ENCODE measurements at places on chromosomes 5 and 9. TPM values are rescaled to one million over a fixed set of nuclear protein-coding genes. Genes with fewer than 3 reads are reported as not detected.

CDX1 gene
- 3.2 TPM for total RNA-seq

SCGB3A2 gene
- total RNA-seq: not detected

PCDHGA8 gene
- 4.2 TPM for total RNA-seq

GRCh38 chr9:27248702-27249101, 48.2 kb downstream of the EQTN start:
- DNase-seq: no peak
- no peaks in the 10 kb centered on the region for H3K4me1 ChIP-seq
- no peak overlapping the region for H3K27ac ChIP-seq

GRCh38 chr5:17069995-17070511, 134.0 kb upstream of the MYO10 start:
- DNase-seq: no peak
- H3K4me3 ChIP-seq: no peak overlapping the region
- H3K27me3 ChIP-seq: no peaks in the 10 kb centered on the region
- H3K36me3 ChIP-seq: no peaks in the 10 kb centered on the region
- H3K27ac ChIP-seq: no peak overlapping the region

- no peak overlapping the region for H3K4me3 ChIP-seq
- no peaks in the 10 kb centered on the region for H3K36me3 ChIP-seq
- DNase-seq: no peak
- H3K4me1 ChIP-seq: no peaks in the 10 kb centered on the region
- H3K27ac ChIP-seq: no peak overlapping the region
- H3K27me3 ChIP-seq: no peaks in the 10 kb centered on the region
Observed at GRCh38 chr9:99582814-99583213, 238.9 kb upstream of the NR4A3 start.

- H3K36me3 ChIP-seq: no peaks in the 10 kb centered on the region
- peaks cover 5% of the 10 kb centered on the region for H3K4me1 ChIP-seq
- no peak overlapping the region for H3K27ac ChIP-seq
- no peak for DNase-seq
- no peak overlapping the region for H3K4me3 ChIP-seq
Observed at GRCh38 chr5:173333925-173334661, 5.9 kb upstream of the STC2 start.

DNA sequence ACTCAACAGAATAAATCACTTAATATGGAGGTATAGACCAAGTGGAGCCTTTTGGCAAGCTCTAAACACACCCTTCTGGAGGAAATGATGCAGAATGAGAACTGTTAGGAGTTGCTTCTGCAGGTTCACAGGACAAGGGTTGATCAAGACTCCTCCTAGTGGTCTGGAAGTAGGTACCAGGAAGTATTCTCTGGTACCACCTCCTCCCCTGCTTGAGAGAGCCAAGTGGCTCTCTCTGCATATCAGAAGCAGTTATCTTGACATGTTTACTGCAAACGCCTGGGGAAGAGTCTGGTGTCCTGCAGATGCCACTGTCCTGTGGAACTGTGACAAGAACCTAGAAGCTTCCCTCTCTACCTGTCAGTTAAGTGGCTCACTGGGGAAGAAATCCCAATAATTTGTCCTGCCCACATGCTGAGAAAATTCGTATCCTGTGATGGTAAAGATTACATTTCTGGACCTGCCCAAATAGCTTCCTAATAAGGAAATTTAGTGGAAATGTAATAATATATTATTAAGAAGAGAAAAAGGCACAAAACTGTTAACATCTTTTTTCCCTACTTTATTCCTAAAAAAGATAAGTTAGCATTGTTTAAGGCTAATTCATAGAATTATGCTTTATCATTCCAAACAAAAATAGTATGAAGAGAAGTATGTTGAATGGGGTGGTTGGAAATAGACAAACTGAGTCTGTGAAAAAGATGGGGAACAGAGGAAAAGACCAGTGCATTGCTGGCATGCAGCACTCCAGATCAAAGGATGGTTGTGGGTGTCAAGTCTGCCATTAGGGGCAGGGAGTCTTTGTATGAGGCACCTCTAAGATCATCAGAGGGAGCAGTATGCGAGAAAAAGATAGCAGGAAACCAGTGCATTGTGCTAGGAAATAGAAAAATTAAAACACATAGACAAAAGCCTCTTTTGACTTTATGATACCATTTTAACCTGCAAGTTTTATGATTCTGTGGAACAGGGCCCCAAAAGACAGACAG, 118.8 kb downstream of the CDC42SE2 start:
- H3K27me3 ChIP-seq: no peaks in the 10 kb centered on the region
- no peaks in the 10 kb centered on the region for H3K4me1 ChIP-seq
- H3K4me3 ChIP-seq: no peak overlapping the region
- H3K27ac ChIP-seq: no peak overlapping the region
- H3K36me3 ChIP-seq: no peaks in the 10 kb centered on the region

GRCh38 chr9:32161720-32162119, 222.7 kb upstream of the ACO1 start:
- no peak overlapping the region for H3K4me3 ChIP-seq
- no peaks in the 10 kb centered on the region for H3K27me3 ChIP-seq
- H3K27ac ChIP-seq: no peak overlapping the region
- DNase-seq: no peak
- no peaks in the 10 kb centered on the region for H3K4me1 ChIP-seq

DNA sequence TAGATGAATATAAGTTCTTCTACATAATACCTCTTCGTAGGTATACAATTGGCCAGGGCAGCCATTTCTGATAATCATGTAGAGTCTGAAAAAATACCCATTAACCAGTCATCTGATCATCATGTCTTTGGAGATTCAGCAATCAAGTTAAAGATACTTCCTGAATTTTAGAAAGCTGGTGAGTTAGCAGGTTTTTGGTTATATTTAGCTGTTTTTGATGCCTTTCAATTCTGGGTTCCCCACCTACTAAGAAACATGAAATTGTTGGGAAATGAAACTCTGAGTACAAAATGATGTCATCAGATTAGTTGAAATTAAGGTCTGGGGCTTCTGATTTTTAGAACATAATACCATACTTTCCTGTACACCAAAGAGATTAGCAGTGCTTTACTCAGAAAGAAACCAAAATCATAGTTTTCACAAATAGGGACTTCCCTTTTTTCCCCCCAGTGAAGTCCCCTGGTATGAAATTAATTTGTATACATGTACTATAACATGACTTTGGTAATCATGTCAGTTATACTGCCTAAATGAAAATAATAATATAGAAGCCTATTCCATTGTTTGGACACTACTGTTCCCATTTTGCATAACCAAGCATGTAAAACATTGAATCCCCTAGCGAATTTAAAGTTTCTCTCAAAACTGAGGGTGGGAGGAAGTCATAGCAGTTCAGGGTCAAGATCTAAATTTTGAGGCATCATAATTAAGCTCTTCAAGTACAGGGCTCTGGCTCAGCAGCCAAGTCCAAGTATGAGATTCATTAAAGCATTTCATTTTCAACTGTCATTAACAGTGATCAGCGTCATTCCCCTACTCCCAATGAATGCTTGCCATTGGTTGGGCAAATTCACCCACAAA, 17.9 kb downstream of the PRLR start:
- no peaks in the 10 kb centered on the region for H3K36me3 ChIP-seq
- H3K27me3 ChIP-seq: no peaks in the 10 kb centered on the region
- no peak for DNase-seq
- no peaks in the 10 kb centered on the region for H3K4me1 ChIP-seq

All from prostate gland (tissue), 2 donors.